AG09309 (cell line): ENCODE measurements at places on chromosomes 13 and 19.
A peak's percentile ranks its signal among the peaks of the same experiment; 100 is the strongest.

GRCh38 chr19:36488846-36489117, 579 bp downstream of the ZNF566 start:
- DNase-seq: no peak

DNA sequence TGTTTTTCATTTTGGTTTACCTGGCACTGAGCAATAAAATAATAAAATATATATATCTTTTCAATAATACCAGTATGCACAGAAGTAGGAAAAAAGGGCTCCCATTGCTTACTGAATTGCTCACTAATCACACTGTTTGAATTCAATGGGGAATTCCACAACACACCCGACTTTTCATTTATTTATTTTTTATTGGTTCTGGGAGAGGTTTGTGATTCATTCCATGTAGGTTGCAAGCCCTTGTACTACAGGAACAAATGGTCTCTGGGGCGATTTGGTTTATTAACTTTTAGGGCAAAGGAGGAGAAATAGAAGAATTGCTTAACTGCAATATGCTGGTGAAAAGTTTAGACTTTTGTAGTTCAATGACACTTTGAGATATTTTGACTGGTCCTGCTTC, 207.4 kb downstream of the DCT start:
- no peak for DNase-seq

DNA sequence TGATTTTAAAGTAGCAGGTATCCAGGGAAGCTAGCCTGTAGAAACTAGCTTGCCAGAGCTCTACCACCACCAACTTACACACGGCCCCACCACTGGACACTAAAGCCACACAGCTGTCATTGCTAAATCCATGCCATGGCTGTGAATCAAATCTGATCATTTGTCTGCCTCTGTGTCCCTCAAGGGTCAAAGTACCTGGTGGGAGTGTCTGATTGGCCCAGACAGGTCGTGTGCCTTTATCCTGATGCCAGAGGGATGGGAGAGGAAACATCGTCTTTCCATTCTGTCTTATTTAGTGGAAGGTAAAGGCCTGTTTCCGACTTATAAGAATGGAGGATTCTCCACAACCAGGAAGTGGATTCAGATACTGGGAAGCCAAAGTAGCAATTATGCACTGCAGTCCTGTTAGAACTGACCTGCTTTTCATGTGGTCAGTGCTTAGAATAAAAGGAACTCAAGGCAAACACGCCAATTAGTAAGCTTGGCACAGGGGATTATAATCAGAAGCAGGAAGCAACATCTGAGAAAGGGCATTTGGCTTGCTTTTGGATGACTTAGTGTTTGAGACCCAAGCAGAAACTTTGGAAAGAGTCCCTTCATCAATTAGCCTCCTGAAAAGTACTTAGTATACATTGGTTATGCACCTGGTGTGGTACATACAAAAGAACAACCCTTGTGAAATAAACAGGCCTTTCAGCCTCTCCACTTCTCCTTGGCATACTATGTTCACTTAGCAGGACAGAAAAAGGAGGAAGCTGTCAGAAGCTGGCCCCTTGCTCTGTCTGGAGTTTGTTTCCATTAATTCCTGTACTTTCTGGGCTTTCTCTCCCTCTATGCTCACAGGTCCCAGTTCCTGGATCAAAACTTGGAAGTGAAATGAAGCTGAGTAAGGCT, 192.4 kb downstream of the NUFIP1 start:
- no peak for DNase-seq

DNA sequence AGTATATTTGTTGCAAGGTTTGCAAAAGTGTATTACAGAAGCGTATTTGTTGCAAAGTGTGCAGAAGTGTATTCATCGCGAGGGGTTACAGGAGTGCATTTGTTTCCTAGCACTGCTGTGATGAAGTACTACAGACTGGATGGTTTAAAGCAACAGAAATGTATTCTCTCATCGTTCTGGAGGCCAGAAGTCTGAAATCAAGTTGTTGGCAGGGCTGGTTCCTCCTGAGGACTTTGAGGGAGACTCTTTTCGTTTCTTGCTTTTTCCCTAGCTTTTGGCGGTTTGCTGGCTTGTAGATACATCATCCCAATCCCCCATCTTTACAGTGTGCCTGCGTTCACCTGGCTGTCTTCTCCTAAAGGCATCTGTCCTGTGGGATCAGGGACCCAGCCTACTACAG, 127.9 kb upstream of the USP29 start:
- no peak for DNase-seq

DNA sequence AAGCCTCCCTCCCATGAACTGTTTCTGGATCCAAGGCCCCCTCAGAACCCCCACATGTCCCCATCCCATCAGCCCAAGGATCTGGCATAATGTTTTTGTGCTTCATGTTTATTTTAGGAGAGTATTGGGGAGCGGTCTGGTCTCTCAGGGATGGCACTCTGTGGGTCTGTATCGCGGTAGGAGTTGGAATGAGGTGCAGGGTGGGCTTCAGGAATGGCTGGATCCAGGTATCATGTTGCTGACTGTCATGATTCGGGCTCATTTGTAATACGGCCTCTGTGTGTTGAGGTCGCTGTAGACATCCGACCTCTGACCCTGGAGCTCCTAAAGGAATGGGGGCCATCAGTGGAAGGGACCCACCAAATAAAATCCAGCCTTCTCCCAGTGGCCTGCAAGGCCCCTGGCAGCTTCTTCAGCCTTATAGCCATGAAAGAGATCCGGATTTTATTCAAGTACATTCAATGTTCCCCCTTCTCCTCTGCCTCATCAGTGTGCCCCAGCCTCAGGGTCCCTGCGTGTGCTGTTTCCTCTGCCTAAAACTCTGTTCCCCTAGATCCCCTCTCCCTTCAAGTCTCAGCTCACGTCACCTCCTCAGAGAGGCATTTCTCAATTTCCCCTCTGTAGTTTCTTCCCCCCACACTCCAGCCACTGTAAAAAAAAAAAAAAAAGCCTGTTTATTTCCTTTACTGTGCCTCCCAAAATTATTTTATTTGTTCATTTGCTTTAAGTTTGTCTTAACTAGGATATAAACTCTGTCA, 2.2 kb downstream of the HCST start:
- DNase-seq: no peak

- DNase-seq: no peak
Measured at GRCh38 chr19:49224879-49225278, 67.3 kb downstream of the TRPM4 start.

- no peak for DNase-seq
Measured at GRCh38 chr19:55284405-55285058, 735 bp downstream of the BRSK1 start.

GRCh38 chr19:46429999-46430398, 1.3 kb upstream of the PNMA8C start:
- DNase-seq: no peak

- DNase-seq: no peak
Measured at GRCh38 chr13:107960301-107960700, 255.0 kb downstream of the LIG4 start.

DNA sequence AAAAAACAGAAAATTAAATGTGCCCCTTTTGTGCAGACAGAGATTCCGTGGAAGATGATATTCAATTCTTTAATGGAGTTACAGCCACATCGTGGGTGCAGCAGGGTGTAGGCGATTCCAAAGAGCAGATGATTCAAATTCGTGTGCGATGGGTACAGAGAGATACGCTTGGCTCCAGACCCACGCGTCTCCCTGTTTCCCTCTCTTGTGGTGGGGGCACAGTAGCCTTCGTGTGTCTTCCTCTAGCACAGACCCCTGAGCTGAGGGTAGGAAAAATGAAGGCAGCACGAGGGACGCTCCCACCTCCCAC, 4.8 kb downstream of the TSPAN16 start:
- no peak for DNase-seq

DNA sequence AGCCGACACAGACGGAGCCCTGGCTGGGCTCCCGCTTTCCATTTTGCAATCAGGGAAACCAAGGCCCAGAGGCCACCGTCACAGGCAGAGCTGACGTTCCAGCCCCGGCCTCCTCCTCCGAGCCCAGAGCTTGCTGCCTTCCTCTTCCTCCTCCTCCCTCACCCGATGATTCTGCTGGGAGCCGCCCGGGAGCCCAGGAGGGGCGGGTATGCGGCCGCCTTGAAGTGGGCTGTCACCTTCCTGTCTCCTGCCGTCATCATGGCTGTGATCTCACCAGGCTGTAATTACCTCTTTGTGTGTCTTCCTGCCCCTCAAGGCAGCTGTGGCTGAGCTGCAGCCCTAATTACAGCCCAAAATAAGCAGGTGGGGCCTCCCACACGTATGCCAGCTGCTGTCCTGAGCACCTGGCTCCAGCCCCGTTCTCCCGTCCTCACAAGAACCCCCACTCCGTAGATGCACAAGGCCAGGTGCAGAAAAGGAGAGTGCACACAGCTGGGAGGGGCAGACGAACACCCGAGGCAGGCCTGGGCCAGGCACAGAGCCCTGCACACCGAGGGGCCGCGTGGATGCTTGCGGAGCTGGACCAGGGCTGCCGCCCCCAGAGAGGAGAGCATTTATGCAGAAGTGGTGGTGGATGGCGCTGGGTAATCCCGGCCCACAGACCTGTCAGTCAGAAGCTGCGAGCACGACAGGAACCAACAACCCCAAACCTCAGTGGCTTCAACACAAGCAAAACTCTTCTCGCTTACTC, 4.0 kb downstream of the TPGS1 start:
- no peak for DNase-seq

- peak; percentile 41 for DNase-seq
Measured at GRCh38 chr13:95644601-95645052, at the start of gene DZIP1. Gene DZIP1, minus strand, starts transcription at chr13:95644706. Its CDS starts 2,677 bp downstream, at chr13:95642029.

GRCh38 chr19:47595944-47596343, 13.0 kb upstream of the BICRA start:
- DNase-seq: no peak

DNA sequence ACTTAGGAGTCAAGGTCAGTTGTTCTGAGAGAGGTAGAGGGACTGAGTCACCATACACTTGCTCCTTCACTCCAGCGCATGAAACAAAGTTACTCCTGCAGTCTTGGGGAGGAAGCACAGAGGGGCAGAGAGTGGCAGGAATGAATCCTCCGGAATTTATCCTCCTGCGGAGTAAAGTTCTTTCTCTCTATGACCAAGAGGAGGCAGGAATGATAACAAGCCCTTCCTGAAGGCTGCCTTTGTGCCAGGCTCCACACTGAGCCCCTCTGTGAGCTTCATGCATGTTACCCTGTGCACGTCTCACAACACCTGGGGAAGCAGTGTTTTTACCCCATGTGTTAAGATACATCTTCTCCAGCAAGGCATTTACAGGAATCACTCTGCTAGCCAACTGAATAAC, 458.4 kb downstream of the KLF12 start:
- DNase-seq: no peak
